Esophagus muscularis mucosa (tissue), 4 donors: ENCODE measurements at places on chromosomes 2 and 18. TPM values are rescaled to one million over a fixed set of nuclear protein-coding genes. Genes with fewer than 3 reads are reported as not detected.

Gene SUCLG1
- total RNA-seq: 61.1 TPM

Gene HOXD9
- 0.98 TPM for total RNA-seq

Gene ANO7
- total RNA-seq: not detected

Gene FAM110C
- total RNA-seq: 0.98 TPM

Gene CCL20
- total RNA-seq: not detected

Gene C1GALT1C1L
- total RNA-seq: 0.83 TPM

Gene SERPINB2
- total RNA-seq: not detected

Gene RND3
- total RNA-seq: 219 TPM

Gene ATP6V1B1
- 0.83 TPM for total RNA-seq

Gene SCLY
- 17.9 TPM for total RNA-seq

Gene GATA6
- total RNA-seq: 6.6 TPM

DNA sequence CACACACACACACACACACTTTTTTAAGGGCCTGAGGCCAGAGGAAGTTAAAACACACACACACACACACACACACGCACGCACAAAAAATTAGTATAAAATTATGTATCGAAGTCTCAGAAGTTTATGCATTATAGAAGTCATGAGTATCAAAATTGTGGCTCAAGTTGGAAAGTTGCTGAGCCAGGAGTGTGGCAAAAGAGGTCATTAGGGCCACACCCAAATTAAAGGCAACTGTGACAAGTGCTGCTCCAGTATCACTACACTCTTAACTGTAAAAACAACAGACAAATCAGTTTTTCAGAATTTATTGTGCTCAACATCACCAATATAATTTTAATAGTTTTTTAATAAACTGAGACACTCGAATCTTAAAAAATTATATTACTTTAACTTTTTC lies 36.9 kb downstream of the YWHAQ start:
- DNase-seq: no peak

DNA sequence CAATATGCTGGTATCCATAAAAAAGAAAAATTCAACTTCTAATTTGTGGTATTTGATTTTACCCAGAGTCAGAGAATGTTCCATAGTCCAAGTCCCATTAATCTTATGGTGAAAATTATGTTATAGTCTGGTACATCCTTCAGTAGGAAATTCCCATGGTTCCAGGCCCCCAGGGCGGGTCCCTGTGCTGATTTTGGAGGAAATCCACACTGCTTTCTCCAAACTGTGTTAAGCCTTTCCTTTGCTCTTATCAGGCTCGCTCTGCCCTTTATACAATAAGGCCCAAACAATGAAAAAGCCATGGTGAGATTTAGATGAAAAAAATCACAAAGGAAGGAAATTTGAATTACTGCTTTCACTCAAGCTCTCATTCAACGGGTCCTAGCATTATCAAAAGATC lies 46.8 kb upstream of the DARS1 start:
- DNase-seq: no peak

DNA sequence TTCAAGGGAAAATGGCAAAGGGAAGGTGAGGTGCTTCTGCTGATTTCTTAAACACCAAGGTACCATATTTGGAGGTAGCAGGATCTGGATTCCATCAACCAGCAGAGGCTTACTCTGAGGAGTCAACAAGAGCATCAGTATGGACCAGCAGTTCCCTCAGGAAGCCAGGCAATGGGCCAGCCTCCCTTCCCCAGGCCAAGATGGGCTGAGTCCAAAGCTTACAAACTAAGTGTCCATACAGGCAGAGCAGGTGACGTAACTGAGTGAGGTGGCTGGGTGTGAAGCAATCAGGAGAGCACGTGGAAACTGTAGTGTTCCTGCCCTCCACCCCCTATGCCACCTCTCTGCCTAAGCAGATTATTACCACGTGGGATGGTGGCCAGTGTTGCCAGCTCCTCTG lies 134.2 kb upstream of the HNRNPA3 start:
- no peak for DNase-seq

DNA sequence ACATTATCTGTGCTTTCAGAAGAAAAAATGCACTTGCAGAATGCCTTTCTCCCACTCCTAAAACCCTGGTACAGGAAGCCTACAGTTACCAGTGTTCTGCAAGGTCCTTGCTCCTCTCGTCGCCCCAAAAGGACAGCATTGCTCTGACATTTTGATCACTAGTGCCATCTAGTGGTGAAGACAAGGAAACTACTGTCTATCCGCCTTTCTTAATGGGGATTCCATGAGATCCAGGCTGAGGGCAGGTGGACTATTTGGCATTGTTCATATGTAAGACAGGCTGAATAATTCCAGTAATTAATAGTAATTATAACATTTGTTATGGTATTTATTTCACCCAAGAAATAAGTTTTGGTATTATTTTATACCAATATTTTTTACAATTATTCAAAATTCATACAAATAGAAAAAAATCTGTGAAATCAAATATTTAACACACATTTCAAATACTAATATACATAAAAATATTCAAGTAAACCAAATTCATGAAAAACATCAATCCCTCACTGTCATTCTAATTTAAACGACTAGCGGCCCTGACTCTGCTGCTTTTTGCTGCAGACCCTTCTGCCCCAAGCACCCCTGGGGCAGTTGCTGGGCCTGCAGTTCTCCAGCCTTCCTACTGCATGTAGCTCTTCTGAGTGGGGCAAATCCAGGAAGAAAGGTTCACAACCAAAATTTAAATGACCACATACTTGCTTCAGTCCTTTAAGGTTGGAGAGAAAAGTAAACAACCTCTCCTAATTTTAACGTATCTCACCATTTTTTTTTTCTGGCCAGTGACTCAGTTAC lies 19.0 kb downstream of the TPGS2 start:
- no peak for DNase-seq

GRCh38 chr2:132941296-132942020 lies 271.5 kb upstream of the LYPD1 start:
- DNase-seq: no peak

GRCh38 chr2:86026744-86027065 lies 79.0 kb downstream of the POLR1A start:
- DNase-seq: no peak

DNA sequence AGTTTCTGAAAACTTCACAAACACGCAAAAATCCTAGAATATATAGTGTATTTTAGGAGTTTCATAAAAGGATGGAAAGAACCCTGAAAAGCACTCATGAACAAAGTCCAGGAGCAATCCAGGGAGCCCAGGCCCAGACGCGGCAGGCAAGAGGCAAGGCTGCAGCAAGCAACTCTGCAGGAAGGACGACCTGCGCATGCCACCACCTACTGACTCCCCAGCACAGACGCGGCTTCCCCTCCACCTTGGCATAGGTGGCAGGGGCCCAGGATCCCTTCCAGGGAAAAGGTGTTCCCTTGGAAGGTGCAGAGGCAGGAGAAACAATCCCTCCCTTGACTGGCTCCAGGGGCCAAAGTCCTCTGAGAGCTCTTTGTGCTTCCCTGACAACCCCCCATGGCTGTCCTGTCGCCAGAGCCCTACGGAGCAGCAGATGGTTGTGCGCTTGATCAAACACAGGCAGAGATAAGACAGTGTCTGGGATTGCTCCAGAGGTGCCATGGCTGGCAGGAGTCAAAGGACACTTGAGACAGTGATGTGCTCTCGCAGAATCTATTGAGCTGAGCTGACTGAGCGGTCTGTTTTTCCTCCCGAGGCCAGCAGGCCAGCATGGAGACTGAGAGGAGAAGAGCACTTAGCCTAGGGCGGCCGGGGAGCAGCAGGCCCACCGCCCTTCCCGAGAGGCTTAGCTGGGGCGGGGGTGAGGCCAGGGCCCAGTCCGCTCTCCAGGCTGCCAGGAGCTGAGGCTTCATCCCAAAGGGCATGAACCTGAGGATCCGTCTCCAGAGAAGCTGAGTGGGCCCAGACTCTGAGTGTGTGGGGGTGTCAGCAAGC lies 10.8 kb upstream of the AMER3 start:
- DNase-seq: no peak

DNA sequence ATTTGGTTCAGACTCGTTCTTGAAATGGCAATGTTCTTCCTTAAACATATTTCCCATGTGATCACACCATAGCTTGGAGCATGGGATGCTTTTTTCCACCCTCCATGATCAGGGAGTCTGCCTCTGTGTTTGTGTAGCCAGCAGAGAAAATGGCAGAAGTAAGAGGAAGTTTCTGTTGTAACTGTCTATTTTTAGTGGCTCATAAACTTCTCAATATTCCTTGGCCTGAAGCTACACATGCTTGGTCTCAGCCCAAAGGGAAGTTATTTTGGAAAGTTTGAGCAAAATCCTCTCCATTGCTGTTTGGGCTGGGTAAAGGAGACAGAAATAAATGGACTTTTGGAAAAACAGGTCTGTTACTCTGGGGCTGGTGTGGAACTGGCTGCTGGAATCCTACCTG lies 33.4 kb upstream of the ITGA6 start:
- no peak for DNase-seq

DNA sequence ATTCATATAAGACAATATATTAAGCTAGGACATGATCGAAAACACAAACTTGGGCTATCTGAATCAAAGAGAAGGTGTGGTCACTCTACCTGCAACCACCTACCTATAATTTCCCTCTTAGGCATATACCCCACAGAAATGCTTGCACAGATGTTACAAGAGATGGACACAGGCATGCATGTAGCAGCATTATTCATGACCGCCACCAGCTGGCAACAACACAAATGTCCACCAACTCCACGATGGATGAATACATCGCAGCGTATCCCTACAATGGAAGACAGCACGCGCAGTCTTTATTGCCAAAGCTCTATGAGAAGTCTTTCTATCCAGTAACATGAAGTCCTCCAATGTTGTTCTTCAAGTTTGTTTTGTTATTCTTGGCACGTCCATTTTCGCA lies 90.8 kb downstream of the ARL4C start:
- no peak for DNase-seq

- DNase-seq: no peak
Measured at GRCh38 chr2:227724394-227725039, at the start of gene SCYGR6. Gene SCYGR6, minus strand, starts transcription at chr2:227724757. Its CDS starts 0 bp downstream, at chr2:227724757.

DNA sequence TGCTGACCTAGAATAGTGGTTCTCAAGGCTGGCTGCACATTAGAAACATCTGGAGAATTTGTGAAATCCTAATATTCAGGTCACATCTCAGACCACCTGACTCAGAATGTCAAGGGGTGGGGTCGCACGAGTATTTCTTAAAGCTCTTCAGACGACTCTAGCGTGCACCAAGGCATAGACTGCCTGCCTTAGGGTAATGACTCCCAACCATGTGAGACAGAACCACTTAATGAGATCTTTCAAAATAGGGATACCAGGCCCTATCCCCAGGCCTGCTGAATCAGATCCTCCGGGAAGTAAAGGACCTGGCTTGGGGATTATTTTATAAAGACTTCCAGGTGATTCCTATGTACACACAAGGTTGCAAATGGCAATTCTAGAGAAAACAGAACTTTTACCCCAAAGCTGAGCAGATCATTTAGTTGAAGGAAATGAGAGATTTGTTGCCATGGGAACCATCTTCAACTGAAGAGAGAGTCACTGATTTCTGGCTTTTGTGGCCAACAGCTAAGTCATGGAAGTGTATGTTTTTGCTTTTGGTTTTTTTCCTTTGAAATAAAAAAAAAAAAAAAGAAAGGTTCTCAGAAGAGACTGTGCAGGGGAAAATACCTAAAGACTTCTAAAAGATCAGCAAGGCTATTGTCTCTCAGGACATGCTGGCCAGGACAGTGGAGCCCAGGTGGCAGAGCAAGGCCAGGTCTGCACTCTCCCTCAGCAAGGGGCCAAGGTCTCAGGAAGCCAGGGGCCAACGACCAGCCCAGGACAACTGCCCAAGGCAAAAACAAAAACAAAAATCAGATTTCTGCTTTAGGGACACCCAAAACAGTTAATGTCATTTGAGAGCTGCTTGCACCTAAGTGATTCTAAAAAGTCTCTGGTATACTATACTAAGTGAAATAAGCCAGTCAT lies 15.3 kb upstream of the LOXHD1 start:
- DNase-seq: no peak

GRCh38 chr2:221555494-221555846 lies 16.6 kb downstream of the EPHA4 start:
- no peak for DNase-seq

- no peak for DNase-seq
Measured at GRCh38 chr2:63840081-63840784, 1.5 kb upstream of the UGP2 start.

- no peak for DNase-seq
Measured at GRCh38 chr2:43224571-43225092, 1.8 kb downstream of the ZFP36L2 start.

GRCh38 chr2:192162392-192163042 lies 32.2 kb downstream of the TMEFF2 start:
- no peak for DNase-seq

DNA sequence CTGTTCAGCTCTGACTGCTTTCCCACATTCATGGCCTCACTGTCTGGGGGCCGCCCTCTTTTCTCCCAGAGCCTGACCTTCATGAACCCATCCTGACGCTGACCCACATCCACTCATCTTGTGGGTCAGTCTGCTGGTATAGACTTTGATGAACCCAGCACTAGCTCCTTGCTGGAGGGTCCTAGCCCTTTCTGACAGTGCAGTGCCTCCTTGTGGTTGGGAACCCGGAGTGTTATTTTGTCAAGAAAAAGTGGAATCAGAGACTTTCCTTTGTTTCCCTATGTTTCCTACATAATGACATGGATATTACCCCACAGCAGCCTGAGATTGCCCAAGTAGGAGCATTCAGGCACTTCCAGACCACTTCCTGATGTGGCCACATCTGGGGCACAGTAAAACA lies 19.3 kb upstream of the OSR1 start:
- no peak for DNase-seq

DNA sequence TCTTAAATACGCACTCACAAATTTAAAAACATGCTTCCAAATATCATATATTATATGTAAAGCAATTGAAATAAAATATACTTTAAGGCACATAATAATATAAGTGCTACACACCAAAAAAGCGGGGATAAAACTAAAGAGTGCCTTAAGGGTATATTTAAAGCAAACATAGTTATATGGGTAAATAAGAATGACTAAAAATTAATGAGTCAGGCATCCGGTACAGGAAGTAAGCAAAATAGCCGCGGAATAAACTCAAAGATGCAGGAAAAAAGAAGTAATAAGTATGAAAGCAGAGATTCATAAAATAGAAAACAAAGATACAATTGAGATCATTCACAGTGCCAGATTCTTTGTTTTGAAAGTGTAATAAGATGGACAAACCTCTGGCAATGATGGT lies 503.5 kb upstream of the SOX11 start:
- no peak for DNase-seq

GRCh38 chr2:8432706-8433336 lies 249.0 kb upstream of the ID2 start:
- DNase-seq: no peak

- no peak for DNase-seq
Measured at GRCh38 chr2:168323529-168324021, 76.2 kb upstream of the STK39 start.

DNA sequence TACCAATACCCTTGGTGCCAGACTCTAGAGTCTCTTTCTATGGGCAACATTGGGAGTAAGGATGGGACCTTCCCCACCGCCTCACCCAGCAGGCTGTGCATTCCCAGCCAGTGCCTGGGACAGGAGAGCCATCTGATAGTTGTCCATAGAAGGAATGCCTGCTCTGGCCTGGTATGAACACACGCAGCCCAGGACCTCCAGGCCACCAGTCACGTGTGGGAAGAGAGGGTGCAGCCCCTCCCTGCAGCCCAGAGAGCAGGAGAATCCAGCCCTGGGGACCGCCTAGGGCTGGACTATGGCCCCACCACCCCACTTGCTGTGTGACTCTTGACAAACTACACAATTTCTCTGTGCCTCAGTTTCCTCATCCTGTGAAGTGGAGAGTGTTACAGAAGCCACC lies 52.5 kb upstream of the ID2 start:
- no peak for DNase-seq

- DNase-seq: no peak
Measured at GRCh38 chr2:53672881-53673522, 94.6 kb upstream of the CHAC2 start.
